NCI-H1417 (cell line): ENCODE measurements at places on chromosomes 11 and 22.

GRCh38 chr11:121464352-121464946 lies 11.7 kb upstream of the SORL1-AS1 start:
- DNase-seq: no peak

- DNase-seq: no peak
Measured at GRCh38 chr11:69167130-69167915, 11.6 kb downstream of the SMIM38 start.

DNA sequence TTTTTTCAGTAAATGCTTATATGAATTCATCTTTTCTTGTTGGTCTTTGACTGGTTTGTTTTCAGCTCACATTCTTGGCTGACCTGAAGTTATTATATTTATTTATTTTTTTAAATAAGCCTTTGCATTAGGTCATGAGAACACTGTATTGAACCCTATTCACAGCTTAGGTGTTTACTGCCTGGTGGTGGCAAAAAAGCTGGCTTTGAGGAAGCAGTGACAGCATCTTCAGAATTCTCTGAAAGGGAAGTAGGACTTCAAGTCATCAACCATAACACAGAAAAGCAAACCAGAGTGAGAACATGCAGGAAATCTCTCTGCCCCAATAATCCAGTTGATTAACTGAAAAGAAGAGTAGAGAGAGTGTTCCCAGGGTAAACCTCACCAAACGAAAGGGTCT lies 30.3 kb upstream of the MMP13 start:
- DNase-seq: no peak

GRCh38 chr22:41285441-41285819 lies 557 bp downstream of the RANGAP1 start:
- DNase-seq: peak; percentile 71

DNA sequence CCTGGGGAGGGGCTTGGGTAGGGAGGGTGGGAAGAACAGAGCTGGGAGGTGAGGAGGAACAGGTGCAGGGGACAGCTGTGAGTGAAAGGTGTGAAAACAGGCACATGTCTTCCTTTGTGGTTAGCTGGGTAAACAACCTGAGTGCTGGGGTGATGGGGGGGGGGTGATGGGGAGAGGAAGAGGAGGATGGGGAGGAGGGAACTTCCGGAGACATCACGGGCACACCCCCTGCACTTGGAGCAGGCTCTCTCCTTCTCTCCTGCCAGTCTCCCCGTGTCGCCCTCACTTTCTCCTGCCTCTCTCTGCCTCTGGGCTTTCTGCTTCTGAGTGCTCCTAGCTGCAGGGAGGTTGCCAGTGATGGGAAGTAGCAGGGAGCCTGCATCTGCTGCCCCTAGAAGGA lies 8.8 kb downstream of the CXCR5 start:
- DNase-seq: peak; percentile 37

DNA sequence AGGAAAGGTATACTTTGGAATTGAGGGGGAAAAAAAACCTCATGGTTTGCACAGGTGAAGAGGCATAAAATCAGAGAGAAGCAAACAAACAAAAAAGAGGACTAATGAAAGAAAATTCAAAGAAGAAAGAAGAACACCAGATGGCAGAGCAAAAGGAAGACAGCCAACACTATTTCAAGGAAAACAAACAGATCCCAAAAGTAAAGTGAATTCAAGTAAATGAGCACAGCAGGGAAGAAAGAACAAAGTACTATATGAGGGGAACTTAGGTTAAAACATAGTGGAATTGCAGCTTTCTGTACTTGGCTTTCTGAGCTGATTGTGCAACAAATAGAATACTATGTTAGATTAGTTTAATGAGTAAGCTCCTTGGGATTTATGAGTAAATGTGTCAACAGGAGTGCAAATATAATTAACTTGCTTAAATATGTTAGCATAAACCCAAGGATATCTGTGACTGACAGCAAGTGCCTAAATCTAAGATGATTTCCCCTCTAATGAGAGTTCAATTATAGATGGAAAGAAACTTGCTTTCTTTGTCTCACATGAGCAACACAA lies 404.6 kb upstream of the CNTN5 start:
- DNase-seq: no peak

DNA sequence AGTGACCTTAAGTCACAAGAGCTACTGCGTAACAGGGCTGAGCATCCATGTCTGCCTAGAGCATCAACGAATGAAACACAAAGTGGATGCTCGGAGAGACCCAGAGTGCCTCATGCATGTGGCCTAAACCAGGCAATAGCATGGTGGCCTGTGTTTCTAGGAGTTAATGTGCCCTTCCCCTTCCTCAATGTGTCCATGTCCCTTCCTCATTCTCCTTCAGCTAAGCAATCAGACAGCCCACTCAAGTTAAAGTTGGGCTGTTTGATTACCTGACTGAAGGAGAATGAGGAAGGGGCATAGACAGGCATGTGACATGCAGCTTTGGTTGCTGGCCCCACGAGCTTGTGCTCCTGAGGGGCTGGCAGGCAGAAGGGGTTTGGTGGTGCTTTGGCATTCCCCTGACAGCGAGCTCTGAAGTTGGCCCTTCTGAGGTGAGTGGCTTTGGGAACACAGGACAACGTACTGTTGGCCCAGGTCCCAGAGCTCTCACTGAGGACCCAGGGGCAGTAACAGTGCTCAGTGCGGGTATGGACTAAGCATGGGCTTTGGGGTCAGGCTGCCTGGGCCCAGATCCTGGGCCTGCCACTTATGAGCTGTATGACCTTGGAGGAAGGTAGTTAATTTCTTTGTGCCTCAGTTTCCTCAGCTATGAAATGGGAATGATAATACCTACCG lies 46.7 kb downstream of the IRAG1 start:
- DNase-seq: no peak

DNA sequence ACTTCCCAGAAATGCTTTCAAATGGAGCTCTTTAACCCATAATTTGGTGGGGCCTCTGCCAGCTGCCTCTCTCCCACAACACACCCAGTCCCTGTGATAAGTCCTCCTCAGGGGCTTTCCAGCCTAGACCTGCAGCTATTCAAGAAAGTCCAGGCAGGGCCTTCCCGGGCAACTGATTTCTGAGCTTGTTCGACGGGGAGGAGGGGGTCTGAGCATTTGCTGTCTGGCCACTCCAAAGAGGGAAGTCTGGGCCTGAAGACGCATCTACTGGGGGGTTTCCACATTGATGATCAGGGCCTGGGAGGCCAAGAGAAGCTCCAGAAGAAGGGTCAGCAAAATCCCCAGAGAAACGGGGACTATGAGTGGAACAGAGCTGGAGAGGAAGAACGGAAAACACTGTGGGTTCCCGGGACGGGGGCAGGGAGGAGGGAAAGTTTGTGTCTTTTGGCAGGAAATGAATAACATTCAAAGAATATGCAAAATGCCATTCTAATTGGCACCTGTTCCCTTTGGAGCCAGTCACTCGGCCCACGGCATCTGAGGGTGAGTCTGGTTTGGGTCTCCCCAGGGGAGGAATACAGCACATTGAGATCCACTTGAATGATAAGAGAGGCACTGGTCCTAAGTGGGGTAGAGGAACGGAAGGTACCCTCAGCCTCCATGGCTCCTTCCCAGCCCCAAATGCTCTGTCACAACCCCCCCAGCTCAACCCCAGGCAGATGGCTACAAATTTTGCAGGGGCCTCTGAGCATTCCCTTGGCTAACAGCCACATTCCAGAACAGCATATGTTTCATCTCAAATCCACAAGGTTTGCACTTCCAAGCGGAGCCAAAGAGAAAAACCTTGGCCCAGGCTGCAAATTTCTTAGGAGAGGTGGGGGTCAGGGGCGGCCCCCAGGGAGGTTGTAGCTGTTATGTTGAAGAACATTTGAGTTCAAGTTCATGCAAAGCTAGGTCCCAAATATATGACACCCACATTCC lies 72.0 kb downstream of the RPUSD4 start:
- no peak for DNase-seq

- DNase-seq: no peak
Measured at GRCh38 chr11:134519788-134520187, 107.7 kb upstream of the B3GAT1 start.

GRCh38 chr22:37896181-37896592 lies 9.9 kb upstream of the MICALL1 start:
- DNase-seq: no peak
